ENCODE measurements at places on chromosomes 5 and 9.

DNA sequence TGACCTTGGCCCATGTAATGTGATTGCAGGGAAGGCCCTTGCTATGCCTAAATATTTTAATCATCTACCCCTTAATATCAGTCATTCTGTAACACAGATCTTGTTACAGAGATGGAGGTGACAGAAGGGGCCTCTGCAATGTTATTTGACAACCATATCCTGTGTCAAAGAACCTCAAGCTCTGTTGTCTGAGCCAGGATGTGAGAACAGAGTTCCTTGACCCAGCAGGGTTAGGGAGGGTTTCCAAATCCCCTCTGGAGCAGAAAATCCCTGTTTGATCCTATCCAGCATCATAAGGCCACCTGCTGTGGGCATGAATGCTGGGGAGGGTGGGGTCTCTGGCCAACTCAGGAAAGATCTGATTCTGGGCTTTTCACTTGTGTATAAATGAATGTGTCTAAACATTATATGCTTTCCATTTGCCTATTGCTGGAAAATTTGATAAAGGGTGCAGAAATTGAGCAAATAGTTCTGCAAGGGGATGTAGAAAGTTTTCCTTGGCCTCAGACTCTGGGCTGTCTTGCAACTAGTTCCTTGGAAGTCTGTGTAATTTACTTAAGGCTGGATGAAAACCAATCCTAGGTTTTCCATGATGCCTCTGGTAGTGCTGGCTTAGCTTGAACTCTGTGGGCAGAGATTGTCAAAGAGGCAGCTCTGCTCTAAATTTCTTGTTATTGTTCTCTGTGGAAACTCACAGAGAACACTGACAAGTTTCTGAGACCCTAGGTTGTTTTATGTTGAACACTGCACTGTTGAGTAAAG lies 71.0 kb downstream of the PGM5 start:
- DNase-seq: no peak

DNA sequence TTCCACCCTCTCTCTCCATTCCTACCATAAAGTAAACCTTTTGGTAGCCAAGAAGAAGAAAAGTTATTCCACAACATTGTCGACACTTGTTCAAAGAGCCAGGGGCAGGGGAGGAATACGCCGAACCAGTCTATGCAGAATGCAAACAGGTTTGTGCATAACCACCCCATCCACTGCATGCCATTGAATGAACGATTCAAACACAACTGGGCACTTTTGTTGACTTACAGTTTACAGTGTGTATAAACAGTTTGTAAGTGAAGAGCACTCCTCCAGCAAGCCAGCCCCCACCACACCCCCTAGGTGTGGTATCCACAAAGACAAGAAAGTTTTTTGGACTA lies 6.8 kb upstream of the S1PR3 start:
- no peak for DNase-seq

DNA sequence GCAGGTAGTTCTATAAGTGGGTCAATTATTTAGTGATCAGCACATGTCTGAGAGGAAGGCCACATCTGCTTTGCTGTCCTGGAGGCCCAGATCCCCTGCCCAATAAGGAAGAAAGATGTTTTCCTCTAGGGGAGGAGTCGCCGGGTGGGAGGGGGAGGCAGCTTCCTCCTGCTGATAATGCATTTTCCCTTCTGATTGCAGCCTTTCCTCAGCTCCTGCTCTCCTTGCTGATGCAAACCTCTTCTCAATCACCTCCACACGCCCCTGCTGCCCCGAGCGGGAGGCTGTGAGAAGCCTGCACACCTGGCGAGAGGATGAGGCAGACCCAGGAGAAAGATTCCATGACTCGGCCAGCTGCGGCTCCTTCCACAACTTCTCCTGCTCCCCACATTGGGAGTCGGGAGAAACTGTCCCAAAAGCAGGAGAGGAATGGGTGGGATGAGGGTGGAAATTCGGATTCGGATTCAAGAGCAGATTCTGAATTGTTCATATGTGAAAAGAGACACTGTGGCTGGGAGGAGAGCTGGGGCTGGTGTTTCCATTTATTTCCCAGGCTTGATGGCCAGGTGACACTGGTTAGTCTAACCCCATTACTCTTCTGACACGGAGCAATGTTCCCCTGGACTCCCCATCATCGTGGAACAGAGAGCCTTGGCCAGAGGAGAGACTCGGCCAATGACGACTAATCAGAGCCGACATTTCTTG lies 6.8 kb upstream of the NTNG2 start:
- DNase-seq: no peak

DNA sequence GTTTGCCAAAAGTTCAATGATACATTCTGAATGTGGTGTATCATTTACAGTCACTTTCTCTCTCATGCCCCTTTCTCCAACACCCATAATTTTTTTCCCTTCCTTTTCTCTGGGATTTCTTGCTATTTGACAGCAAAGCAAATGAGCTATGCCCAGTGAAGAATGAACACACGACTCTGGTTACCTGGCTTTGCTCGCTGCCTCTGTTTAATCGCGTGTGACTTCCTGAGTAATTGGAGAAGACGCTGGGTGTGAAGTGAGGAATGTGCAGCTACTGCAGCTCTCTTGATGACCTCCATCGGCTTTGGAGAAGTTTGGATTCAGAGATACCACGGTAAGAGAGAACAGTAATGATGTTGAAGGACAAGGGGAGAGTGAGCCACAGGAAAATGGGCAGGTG lies 651.8 kb downstream of the KIF4B start:
- DNase-seq: no peak

DNA sequence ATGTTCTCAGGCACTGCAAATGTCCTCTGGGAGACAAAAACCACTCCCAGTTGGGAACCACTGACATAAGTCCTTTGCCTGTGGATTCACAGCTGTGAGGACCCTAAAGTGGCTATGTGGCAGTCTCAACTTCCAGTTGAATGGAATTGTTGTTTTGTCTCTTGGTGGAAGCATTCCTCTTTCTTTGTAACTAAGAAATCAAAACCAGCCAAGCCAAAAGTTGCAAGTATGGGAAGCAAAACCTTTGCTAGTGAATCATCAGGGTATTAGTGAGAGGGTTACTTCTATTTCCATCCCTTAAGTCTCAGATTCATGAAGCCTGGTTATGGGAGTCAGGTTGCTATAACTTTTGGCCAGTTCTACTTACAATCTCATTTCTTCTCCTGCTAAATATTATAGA lies 49.8 kb upstream of the RPS23 start:
- DNase-seq: no peak

DNA sequence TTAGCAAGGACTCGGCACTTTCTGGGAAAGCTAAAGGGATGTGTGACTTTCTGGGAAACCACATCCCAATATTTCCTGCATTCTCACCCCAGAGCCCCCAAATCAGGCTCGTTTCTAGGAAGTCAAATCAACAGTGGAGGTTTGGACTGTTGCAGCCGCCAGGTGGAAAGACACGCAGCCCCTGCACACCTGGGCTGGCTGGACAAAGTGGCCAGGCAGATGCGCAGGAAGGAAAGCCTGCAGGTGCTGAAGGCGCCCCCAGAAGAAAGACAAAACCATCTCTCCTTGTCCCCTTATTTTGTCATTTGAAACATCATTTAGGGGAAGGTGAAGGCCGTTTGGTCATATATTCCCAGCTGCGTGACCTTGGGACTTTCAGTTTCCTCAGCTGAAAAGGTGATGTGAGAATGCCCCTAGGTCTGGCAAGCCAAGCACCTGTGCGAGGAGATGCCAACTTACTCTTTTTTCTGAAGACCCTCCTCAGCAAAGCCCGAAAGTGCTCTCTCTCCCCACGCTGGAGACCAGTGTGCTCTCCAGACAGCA lies 97.9 kb upstream of the CPEB4 start:
- DNase-seq: no peak

DNA sequence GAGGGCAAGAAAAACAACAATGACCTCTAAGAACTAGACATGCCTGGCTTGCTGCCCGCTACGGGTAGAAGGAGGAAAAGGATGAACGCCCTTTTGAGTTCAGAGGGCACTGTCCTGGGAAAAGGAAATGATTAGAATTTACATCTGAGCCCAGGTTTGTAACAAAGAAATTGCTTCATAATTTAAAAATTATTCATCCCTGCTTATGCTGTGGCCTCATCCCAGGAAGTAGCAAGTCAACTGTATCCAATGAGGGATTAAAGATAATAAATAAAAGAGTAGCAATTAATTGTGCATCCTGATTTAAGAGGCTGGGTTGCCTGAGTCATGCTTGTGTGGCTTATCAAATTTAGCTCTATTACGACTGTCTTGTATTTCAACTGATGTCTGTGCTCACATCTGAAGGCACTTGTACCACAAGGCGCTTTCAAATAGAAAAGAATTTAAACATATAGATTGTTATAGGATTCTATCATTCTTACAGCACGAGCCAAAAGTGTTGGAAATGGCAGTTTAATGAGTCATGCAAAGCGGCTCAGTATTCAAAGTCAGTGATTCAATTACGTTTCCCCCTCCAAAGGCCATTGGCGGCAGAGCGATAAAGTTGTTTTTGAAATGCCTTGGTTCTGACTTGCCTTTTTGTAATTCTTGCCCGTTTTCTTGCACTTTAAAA lies 40.0 kb upstream of the DMRT1 start:
- DNase-seq: no peak
